ENCODE measurements at places on chromosomes 3 and 15.

DNA sequence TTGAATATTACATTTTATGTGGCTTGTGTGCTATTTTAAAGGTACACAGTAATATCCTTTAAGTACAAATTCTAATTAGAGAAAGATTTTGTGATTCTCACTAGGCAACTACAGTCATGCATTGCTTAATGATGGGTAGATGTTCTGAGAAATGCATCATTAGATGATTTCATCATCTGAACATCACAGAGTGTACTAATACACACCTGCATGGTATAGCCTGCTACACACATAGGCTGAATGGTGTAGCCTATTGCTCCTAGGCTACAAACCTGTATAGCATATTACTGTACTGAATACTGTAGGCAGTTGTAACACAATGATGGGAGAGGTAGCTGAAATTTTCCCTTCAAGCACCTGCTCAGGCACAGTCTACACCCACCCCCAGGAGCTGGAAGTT is 217.4 kb upstream of the EOMES start:
- no peak for DNase-seq

GRCh38 chr15:79516155-79516554 is 84.0 kb downstream of the MINAR1 start:
- DNase-seq: no peak

- no peak for DNase-seq
Observed at GRCh38 chr3:29635888-29636287, 355.0 kb downstream of the RBMS3 start.

DNA sequence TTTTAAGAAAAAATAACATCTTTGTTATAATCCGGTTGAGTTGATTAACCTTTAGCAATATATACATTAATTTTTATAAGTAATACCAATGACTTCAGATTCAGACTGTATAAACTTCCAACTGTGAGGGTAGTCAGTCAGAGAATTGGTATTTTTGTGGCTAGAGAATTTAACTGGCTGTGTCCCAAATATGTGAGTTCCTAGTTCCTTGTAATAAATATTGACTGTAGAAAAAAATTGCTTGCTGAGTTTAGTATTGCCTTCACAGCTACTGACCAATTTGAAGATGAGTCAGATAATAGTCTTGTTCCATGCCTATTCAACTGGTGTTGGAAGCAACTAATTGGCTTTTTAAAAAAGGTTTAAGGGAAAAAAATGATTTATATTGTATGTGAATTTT is 210.8 kb downstream of the GAP43 start:
- peak; percentile 50 for DNase-seq

- no peak for DNase-seq
Observed at GRCh38 chr15:31271224-31271635, 55.4 kb upstream of the KLF13 start.

All from urothelium cell line (cell line).